NCI-H2227 treated with DMSO at 0.1 percent for 48 hours (cell line): ENCODE measurements at places on chromosomes 5 and 9.
A peak's percentile ranks its signal among the peaks of the same experiment; 100 is the strongest.

GRCh38 chr5:40762705-40763104, 6.9 kb upstream of the TTC33 start:
- no peak for DNase-seq

- no peak for DNase-seq
These were observed 16.8 kb downstream of the RASGRF2 start for GRCh38 chr5:80976985-80977384.

GRCh38 chr9:93406371-93406770, 45.1 kb upstream of the FAM120A start:
- DNase-seq = no peak

DNA sequence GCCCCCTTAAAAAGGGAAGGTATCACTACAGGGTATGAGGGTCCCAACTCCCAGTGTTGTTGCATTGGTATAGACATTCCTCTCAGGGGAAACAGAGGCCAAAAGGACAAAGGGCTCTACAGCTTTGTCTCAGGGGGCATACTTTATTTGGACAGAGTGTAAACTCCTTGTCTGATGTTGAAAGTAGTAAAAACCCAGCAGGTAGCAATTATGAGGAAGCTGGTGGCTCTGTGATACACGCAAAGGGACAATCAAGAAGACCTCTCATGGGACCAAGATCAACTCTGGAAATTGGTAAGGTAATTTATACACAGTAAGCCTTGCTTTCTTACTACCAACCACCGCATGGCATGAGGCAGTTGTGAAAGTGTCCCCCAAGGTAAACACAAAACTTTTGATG, 764.6 kb downstream of the CDH12 start:
- DNase-seq = no peak

- no peak for DNase-seq
These were observed 121.4 kb downstream of the DPYSL3 start for GRCh38 chr5:147388184-147389108.

DNA sequence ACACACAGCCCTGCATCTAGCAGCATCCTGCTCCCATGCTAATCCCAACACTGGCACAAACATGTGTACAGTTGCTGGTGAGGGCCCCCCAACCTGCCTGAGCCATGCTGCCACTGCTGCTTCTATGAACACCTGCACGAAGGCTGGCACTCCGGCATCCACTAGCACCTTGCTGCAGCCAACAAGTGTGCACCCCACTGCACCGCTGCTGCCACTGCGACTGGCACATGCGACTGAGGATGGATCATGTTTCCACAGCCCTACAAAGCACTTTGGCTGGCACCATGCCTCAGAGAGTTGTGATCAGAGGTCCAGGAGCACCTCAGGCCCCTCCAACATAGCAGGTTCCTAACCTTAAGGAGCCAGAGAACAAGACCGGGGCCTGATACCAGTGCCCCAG, 7.8 kb upstream of the PDCD1LG2 start:
- no peak for DNase-seq

- DNase-seq = no peak
These were observed 118.6 kb upstream of the CXCL14 start for GRCh38 chr5:135697251-135697958.

DNA sequence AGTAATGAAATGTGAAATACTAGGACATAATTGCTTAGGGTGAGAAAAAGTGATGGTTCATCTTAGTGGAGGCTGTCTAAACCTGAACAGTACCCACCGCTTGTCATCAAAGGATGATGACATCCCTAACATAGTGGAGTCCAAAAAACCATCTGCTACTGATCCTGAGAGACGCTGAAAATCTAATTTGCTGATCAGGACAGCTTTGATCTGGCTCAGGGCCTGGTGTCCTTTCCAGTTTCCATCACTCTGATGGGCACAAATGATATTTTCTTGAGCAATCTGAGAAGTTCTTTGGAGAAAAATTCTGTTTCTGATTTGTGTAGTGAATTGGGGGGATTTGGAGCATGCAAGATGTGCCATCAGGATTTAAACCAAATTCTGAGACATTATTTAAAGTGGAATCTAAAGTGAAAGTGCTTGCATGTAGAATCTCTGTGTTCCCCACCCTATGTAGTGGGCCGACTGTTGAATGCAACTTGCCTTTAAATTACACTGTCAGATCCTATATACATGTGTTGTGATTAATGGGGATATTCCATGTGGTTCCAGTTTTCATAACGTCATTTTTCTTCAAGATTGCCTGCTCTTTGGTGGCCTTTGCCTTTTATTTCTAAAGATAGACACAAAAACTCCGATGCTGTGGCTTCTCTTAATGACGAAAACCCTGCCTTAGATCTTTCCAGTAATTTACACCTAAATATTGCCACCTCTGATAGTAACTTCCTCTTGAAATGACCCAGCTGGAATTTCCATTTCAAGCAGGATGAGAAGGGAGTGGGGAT, 213.2 kb downstream of the PCSK5 start:
- DNase-seq = no peak

DNA sequence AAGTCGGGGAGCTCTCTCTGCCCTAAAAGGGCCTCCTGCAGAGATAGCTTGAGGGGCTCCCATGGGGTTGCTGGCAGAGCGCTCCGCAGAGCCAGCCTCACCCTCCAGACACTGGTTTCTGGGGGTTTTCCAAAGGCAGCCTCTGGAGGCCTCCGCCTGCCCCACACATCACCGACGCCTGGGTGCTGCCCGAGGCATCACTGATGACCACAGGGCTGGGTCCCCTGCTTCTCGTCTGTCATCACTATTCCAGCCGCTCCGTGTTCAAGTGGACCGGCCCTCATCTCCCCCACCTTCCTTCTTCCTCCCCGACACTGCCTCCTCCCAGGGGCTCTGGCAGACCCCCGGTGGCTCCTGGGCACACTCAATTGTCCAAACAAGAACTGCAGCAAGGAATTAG, 64.1 kb upstream of the IRX4 start:
- no peak for DNase-seq

GRCh38 chr5:112201141-112201540, 217.9 kb downstream of the EPB41L4A start:
- no peak for DNase-seq

GRCh38 chr5:104048231-104048630, 485.6 kb upstream of the NUDT12 start:
- no peak for DNase-seq

GRCh38 chr5:90071066-90071465, 338.5 kb downstream of the CETN3 start:
- no peak for DNase-seq

GRCh38 chr5:135174315-135175096, 140.5 kb upstream of the PITX1 start:
- DNase-seq = no peak

GRCh38 chr5:11527652-11528349, 376.4 kb downstream of the CTNND2 start:
- DNase-seq = peak; percentile 31

DNA sequence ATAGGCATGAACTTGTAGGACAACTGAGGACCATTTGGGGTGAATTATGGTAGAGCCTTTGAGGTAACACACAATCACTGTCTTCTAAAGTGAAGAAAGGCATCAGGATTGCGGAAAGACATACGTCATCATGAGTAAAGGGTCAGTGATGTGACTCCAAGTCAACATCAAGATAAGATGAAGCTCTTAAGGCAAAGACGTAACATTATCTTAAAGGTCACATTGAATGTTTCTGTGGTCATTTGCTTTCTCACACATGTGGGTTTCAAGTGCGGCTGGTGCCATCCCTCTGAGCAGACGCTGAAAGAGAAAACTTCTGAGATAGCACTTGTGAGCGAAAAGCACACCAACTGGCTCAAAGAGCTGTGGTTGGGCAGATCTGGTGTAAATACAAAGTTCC, 63.3 kb upstream of the GRAMD2B start:
- DNase-seq = no peak

DNA sequence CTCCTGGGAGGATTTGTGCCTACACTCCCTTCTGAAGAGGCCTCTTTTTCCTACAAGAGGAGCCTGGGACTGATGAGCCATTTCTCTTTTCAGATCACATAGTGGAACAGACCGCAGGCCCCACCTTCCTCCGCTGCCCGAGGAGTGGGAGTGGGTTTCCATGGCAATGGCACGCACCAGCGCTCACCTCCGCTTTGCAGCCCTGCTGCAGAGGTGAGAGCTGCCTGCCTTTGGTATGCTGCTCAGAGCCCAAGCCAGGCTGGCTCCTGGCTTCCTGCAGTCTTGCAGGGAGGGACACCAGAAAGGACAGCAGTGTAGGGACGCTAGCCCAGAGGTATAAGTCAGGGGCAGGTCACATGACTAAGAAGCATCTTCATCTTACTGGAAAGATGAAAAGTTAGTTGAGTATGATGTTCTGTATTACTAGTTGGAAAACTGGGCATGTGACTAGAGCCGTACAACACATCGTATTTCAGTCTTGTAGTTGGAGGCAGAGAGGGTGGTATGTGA, 12.4 kb downstream of the PTTG1 start:
- peak; percentile 36 for DNase-seq

DNA sequence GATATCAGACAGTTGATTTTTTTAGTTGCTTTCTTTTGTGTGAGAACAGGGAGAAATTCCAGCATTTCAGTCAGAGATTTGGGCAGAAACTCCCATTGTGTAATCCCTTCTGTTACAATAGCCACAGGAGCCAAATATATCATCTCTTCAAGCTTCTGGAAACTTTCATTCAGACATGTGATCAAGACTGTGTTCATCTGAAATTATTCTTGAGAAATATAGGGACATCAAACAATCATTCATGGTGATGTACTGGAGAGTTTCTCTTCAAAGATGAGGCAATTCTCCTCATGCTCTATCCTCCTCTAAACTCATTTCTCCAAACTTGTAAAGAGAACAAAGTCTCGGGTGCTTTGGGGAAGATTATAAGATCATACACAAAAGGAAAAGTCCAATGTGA, 35.2 kb upstream of the CSNK1G3 start:
- DNase-seq = no peak

DNA sequence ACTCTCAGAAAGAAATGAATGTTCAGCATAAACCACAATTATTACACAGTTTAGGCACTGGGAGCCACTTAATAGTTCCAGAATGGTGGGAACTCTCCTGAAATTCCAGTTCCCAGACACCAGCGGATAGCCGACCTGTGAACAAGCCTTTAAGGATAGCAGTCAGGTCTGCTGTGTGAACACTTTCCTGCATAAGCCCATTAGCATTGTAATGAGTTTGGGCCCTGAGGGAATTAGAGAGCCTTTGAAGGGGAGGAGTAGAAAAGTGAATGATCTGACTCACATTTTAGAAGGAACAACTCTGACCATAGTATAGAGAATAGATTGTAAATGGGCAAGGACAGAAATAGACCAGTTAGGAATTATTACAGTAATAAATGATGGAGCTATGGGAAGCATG, 189.1 kb downstream of the ADGRV1 start:
- DNase-seq = no peak

DNA sequence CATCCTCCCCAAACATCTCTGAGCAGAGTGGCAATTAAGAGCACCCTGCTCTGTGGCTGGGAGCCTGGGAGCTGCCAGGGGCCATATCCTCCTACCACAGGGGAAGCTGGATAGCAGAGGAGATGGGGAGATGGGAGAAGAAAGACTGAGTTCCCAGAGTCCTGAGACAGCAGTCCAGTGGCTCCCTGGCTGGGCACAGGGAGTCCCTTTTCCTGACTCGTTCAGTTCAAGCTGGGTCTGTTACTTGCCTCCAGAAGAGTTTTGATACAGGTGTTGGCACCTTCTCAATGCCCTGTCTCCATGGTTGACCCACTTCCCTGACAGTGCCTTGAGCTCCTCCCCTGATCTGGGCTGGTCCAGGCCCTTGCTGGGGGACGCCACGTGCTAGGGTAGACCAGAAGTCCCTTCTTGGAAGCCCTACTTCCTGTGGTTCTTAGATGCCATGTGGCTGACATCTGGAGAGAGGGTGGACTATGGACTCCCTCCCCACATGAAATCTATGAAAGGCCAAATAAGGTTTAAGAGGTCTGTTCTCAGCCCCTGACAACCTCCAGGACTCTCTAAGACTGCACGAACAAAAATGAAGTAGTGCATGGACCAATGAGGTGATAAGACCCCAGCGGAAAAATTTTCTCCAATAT, 166.2 kb downstream of the AUH start:
- no peak for DNase-seq

DNA sequence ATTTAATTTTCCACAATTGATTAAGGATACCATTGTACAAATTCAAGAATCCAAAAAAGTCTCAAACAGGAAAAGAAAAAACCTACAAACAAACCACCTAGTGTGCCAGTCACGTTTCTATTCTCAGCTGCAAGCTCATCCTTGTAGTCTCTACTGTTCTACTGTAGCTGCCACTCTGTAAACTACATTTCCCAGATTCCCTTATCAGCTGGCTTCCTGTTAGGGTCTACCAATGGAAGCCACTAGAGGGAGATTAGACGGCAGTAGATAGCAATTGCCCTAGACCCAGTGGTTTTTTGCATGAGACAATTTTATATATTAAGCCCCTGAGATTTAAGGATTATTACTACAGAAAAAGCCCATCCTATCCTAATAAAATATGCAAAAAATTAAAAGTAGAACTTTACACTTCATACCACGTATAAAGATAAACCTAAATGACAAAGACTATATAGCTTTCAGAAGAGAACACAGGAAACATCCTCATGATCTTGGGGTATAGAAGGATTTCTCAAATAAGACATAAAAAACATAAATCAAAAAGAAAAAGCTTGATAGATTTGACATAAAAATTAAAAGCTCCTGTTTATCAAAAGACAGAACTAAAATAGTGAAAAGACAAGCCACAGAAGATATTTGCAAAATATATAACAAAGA, 37.4 kb downstream of the P4HA2 start:
- peak; percentile 62 for DNase-seq

GRCh38 chr9:75438716-75439115, 350.4 kb downstream of the OSTF1 start:
- no peak for DNase-seq
